ENCODE measurements at places on chromosomes 3 and 15. TPM values are rescaled to one million over a fixed set of nuclear protein-coding genes. Genes with fewer than 3 reads are reported as not detected.

DNA sequence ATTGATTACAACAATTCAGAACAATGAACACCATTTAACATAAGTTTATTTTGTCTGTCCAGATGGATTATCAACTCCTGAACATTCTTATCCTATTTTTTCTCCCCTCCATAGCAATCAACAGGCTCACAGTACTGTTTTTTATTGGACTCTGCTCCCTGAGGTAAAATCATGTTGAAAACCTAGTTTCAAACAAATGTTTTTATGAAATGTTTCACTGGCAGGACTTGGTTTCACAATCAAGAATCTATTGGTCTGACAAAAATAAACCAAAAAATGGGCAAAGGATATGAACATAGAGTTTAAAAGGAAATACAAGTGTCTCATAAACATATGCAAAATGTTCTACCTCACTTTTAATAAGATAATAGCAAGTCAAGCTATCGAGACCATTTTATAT is 2.6 kb upstream of the MYRIP start:
- peaks cover 15% of the 10 kb centered on the region for H3K4me1 ChIP-seq
- no peak for DNase-seq
- H3K27ac ChIP-seq = no peak overlapping the region
- H3K36me3 ChIP-seq = no peaks in the 10 kb centered on the region
- no peak overlapping the region for H3K4me3 ChIP-seq
- H3K27me3 ChIP-seq = peaks cover 1% of the 10 kb centered on the region

GRCh38 chr15:40990789-40991188 is 37.5 kb downstream of the CHAC1 start:
- H3K27me3 ChIP-seq = no peaks in the 10 kb centered on the region
- no peak overlapping the region for H3K27ac ChIP-seq
- H3K4me1 ChIP-seq = no peaks in the 10 kb centered on the region
- no peak for DNase-seq

GRCh38 chr3:46386205-46386604 is 15.5 kb downstream of the CCR5 start:
- H3K4me3 ChIP-seq = no peak overlapping the region
- H3K36me3 ChIP-seq = no peaks in the 10 kb centered on the region
- H3K27me3 ChIP-seq = no peaks in the 10 kb centered on the region
- DNase-seq = no peak
- H3K4me1 ChIP-seq = peaks cover 5% of the 10 kb centered on the region

- H3K36me3 ChIP-seq = no peaks in the 10 kb centered on the region
- H3K27ac ChIP-seq = no peak overlapping the region
- no peaks in the 10 kb centered on the region for H3K4me1 ChIP-seq
- H3K4me3 ChIP-seq = no peak overlapping the region
Measured at GRCh38 chr3:129341331-129342141, 62.9 kb downstream of the HMCES start.

GRCh38 chr3:38454178-38454883 is 641 bp downstream of the ACVR2B start:
- no peaks in the 10 kb centered on the region for H3K36me3 ChIP-seq
- H3K4me1 ChIP-seq = peaks cover 40% of the 10 kb centered on the region
- no peaks in the 10 kb centered on the region for H3K27me3 ChIP-seq

- no peaks in the 10 kb centered on the region for H3K36me3 ChIP-seq
- no peaks in the 10 kb centered on the region for H3K27me3 ChIP-seq
- no peak overlapping the region for H3K27ac ChIP-seq
- DNase-seq = no peak
- no peak overlapping the region for H3K4me3 ChIP-seq
Measured at GRCh38 chr3:52527039-52527731, 6.5 kb downstream of the NT5DC2 start.

MNS1 gene
- 0.99 TPM for total RNA-seq

DNA sequence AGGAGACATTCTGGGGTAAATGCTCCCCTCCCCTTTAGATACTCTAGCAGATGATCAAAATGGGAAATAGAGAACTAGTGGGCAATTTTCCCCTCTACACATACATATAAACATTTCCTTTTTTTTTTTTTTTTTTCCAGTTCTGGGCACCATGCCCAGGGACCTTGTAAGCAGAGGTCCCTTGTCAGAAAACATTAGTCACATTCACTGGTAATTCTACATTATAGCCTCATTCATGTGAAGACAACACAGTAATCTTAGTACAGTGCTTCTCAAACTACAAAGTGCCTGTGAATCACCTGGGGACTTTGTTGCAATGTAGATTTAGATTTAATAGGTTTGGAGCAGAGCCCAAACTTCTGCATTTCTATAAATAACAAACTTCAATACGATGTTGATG is 60.1 kb upstream of the ACTC1 start:
- no peak overlapping the region for H3K4me3 ChIP-seq
- peaks cover 7% of the 10 kb centered on the region for H3K4me1 ChIP-seq
- peaks cover 42% of the 10 kb centered on the region for H3K36me3 ChIP-seq
- H3K27me3 ChIP-seq = no peaks in the 10 kb centered on the region
- no peak for DNase-seq
- no peak overlapping the region for H3K27ac ChIP-seq

DNA sequence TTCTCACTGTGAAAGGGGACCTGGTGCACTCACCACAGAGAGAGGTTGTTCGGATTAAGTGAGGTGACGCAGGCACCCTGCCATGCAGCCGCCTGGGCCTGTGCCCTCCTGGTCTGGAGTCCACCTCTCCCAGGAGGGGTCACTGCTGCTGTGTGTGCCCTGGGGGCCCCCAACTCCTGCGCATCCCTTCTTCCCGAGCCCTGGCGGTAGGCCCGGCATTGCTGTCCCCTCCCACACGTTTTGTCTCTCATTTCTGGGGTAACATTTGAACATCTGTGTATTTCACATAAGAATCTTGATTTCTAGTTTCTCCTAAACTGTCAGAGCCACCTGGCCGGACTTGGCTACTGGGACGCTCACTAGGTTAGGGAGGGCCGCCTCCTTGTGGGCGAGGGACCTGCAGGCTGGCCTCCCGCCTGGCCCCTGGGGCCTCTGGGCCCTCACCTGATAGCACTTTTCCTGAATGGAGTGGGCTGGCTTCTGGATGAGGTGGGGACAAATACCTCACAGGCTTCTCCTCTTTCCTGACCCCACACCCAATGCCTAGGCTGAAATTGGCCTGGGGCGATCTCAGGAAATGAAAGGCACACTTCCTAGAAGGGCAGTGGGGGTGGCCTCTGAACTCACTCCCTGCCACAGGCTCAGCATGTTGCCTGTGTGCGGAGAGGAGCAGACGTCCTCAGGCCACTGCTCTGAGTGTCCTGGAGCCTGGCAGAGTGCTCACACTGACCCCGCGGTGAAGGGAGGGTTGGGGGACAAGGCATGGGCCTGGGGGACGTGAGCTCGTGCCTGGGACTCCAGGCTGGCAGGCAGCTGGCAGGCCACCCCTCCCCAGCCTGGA is 104.2 kb upstream of the PRR23E start:
- no peak overlapping the region for H3K4me3 ChIP-seq
- no peaks in the 10 kb centered on the region for H3K4me1 ChIP-seq
- H3K27ac ChIP-seq = no peak overlapping the region
- H3K27me3 ChIP-seq = no peaks in the 10 kb centered on the region
- H3K36me3 ChIP-seq = no peaks in the 10 kb centered on the region
- no peak for DNase-seq

SLC6A1 gene
- total RNA-seq = 1.9 TPM

COMMD2 gene
- 14.1 TPM for total RNA-seq

REC114 gene
- not detected for total RNA-seq

DNA sequence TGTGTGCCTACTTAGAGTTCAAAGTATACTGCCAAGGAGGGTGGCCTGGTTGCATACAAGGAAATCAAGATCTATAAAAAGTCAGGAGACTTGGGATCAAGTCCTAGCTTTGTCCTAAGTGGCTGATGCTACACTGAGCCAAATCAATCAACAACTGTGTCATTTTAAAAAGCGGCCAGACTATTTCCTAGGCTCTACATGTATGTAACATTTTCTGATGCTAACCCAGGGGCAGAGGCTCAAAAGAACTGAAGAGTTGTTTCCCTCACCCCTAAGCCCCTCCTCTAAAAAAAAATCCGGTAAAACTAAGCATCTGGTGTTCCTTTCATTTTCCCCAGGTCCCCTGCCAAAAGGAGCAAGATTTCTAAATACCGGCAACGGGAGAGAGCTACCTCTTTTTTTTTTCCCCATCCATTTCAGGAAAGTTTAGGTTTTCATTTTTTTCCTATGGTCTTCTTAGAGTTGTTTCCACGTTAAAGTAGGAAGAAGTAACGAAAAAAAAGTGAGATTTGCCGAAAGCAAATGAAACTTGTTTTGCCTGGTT is 18.8 kb upstream of the CHD2 start:
- H3K36me3 ChIP-seq = no peaks in the 10 kb centered on the region
- H3K4me3 ChIP-seq = peak overlapping the region; percentile 65
- H3K27me3 ChIP-seq = no peaks in the 10 kb centered on the region
- peak overlapping the region; percentile 90 for H3K27ac ChIP-seq

GRCh38 chr3:178336336-178336735 is 199.9 kb upstream of the KCNMB2 start:
- H3K27ac ChIP-seq = no peak overlapping the region
- no peak for DNase-seq
- H3K36me3 ChIP-seq = no peaks in the 10 kb centered on the region
- no peaks in the 10 kb centered on the region for H3K4me1 ChIP-seq
- no peak overlapping the region for H3K4me3 ChIP-seq

DNA sequence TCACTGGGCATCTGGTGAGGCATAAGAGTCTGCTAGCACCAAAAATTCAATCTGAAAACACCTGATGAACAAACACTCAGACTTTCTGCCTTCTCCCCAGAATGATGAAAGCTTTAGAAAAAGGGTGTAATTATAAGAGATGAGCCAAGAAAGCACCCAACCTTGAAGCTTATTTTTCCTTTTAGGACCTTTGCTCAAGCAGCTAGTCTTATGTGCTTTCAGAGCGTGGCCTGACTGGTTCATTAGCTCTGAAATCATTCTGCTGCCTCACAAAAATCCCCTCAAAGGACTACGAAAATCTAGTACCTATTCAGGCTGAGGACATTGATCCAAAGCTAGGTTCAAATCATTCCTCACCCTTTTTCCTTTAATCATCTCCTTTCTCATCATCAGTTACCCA is 662.3 kb downstream of the MAGI1 start:
- no peaks in the 10 kb centered on the region for H3K27me3 ChIP-seq
- peaks cover 5% of the 10 kb centered on the region for H3K36me3 ChIP-seq
- H3K4me1 ChIP-seq = no peaks in the 10 kb centered on the region
- no peak for DNase-seq

DNA sequence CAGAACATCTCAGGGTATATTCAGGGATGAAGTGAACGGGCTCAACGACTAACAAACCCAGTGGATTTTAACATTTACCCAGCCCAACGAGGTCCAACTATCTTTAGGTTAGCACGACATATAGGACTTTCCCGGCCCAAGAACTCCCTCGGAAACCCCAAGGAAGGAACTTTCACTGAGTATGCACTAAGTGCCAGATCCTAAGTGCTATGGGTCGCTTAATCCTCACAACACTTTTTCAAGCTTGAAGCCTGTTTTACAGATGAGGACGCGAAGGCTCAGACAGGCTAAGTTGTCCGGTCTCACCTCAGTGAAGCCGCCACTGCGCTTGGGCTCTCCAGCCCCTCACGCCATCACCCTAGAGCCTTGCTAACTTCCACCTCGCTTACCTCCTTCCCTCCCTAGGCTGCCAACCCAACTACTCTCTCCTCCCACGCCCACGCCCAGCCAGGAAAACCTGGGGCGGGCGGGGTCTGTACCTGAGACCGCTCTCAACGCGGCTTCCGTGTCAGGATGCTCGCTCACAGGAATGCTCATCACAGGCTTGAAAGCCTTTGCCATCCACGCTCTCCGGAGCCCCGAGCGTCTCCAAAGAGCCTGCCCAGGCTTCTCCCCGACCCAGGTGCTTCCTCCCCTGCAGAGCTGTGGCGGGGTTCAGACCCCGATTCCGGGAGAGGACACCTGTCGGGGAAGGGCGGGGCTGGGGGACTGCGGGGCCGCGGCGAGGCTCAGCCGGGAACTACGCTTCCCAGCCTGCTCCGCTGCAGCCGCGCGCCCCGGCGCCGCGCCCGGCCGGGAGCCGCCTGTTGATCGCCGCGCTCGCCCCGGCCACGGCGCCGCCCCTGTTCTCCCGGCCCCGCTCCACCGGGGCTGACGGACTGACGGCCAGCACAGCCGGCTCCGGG is at the start of gene TMOD2:
Gene TMOD2, plus strand, starts transcription at position 806 of the 905 bp plus-strand sequence. CDS start 14,845 bp downstream, outside the sequence.
- peak within 1 kb of the TSS; percentile 53 for H3K27ac ChIP-seq
- H3K27me3 ChIP-seq = no peaks in the 10 kb centered on the region
- H3K4me3 ChIP-seq = peak within 1 kb of the TSS; percentile 82
- H3K4me1 ChIP-seq = peaks cover 12% of the 10 kb centered on the region

MASP1 gene
- total RNA-seq = 1.8 TPM

DNA sequence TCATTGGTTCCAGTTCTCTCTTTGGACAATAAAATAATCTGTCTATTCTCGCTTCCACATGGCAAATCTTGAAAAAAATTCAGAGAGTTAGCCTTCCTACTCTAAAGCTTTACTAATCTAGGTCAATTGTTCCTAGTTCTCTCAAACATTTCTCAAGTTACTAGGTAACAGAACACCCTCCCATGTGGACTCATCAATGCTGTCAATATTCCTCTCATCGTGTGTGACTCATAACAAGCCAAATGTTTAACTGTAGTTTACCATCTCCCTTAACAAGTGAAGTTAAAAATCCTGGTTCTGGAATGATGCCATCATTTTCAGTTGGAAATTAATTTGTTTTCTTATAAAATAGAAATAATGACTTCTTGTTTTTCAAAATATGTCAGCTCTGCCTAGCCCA is 438.6 kb downstream of the ROBO1 start:
- H3K4me1 ChIP-seq = no peaks in the 10 kb centered on the region
- DNase-seq = no peak
- no peaks in the 10 kb centered on the region for H3K36me3 ChIP-seq
- no peak overlapping the region for H3K4me3 ChIP-seq
- no peak overlapping the region for H3K27ac ChIP-seq

DNA sequence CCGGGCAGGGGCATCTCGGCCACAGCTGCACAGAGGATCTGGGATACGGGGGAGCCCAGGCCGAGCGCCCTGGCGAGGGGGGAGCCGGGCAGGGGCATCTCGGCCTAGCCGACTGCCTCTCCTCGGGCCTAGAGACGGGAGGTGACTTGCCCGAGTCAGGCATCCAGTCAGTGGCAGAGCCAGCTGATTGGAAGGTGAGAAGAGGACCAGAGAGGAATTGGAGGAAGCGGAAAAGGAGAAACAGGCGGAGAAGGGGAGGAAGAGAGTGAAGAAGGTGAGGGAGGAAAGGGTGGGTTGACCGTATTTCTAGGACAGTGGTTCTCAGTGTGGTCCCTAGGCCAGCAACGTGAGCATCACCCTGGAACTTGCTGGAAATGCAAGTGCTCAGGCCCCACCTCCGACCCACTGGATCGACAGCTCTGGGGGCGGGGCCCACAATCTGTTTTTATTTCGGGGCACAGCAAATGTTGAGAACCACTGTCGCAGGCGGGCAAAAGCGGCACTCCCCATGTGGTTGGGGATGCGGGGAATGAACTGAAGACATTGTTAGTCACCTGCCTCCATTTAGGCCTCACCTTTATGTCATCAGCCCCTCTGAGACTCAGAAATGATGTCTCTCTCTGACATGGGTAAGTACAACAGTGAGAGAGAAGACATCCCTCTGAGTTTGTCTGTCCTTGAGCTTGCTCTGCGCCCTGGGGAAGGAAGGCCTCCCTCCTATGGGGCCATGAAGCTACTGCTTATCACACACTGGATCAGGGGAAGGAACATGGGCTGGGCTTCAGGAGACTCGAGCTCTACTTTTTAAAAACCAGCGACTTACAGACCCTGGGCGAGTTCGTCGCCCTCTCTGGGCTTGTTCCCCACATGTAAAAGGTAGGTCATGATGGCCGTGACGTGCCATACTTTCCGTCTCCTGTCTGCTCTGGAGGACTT is 1.0 kb upstream of the MELTF start:
- H3K36me3 ChIP-seq = no peaks in the 10 kb centered on the region
- no peak for DNase-seq
- peaks cover 9% of the 10 kb centered on the region for H3K4me1 ChIP-seq
- no peak overlapping the region for H3K27ac ChIP-seq

GRCh38 chr15:100078511-100079220 is 263.1 kb downstream of the ADAMTS17 start:
- DNase-seq = no peak
- H3K27ac ChIP-seq = no peak overlapping the region
- H3K4me3 ChIP-seq = no peak overlapping the region
- H3K27me3 ChIP-seq = no peaks in the 10 kb centered on the region
- H3K36me3 ChIP-seq = no peaks in the 10 kb centered on the region
- H3K4me1 ChIP-seq = no peaks in the 10 kb centered on the region
